Lower leg skin (tissue), 4 donors: ENCODE measurements at places on chromosomes 12 and 14.
A peak's percentile ranks its signal among the peaks of the same experiment; 100 is the strongest.

DNA sequence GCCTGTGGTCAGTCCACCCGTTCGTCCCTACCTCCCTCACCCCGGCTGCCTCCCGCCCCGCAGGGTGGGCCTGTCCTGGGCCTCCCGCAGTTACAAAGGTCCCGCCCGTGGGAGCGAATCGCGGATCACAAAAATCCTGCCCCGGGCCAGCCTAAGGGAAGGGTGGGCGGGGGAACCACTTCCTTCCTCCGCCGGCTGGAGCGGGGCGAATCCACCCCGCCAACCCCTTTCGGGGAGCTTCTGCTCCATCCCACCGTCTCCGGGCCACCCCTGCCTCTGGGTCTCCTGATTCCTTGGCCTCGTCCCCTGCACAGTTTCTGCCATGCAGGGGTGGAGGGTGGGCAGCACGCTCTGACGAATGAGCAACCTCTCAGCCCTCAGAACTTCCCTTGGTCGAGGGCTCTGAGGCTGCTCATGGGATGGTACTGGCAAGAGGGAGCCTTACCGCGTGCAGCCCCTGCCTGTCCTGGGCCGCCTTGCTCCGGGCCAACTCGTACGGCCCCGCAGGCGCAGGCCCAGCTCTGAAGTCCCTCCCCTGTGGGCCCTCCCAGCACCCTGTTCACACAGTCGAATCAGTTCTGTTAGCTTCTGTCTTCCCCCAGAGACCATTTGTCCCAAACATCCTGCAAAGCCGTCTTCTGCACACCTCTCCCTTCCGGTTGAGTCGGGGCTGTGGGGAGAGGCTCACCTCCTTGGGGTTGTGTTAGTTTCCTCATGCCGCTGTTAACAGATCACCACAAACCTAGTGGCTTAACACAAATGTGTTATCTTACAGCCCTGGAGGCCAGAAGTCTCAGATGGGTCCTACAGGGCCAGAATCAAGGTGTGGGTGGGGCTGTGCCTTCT lies 589 bp upstream of the HVCN1 start:
- peak; percentile 31 for DNase-seq

DNA sequence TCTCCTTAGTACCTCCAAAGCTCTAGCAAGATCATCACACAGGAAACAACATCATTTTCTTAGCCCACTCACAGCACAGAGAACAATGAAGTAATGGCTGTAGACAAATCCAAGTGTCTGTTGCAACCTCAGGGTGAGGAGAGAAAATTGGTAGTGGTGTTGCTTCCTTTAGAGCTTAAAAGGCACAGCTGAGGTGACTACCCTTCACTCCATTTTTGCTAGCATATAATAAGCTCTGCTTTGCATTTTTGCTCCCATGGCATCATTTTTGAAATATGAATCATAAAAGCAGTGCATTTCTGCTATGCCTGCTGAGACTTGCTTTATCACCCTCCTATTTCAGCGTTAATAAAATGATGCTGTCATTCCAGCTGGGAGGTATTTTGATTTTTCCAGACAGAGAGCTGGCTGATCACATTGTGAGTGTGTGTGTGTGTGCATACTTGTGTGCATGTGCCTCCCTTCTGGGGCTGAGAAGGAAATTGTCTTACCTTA lies 18.5 kb upstream of the PCNX1 start:
- DNase-seq, result no peak

- no peak for DNase-seq
These were observed 101.3 kb downstream of the CACNA1C start for GRCh38 chr12:2154050-2154449.

GRCh38 chr14:34044666-34045306 lies 93.9 kb upstream of the EGLN3 start:
- DNase-seq, result no peak

- no peak for DNase-seq
These were observed 44.1 kb downstream of the ETV6 start for GRCh38 chr12:11693601-11694000.

GRCh38 chr14:102344084-102344483 lies 18.6 kb downstream of the CINP start:
- no peak for DNase-seq

- no peak for DNase-seq
These were observed 123.7 kb upstream of the USP15 start for GRCh38 chr12:62136496-62136895.

GRCh38 chr12:68163560-68164081 lies 4.1 kb upstream of the IFNG start:
- DNase-seq, result no peak

DNA sequence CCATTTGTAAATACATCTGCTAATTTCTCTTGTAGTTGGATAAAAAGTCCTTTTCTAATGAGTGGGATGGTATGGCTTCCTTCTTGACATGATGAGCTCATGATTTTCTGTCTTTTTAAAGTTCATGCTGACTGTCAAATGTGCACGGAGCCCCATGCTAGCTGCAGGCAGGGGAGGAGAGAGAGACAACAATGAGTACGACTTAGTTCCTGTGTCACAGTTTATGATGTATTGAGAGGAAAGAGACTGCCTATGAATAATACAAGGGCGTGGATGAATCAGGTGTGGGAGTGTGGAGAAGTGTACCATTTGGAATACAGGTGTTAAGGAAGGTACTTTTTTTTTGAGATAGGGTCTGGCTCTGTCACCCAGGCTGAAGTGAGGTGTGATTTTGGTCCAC lies 10.7 kb upstream of the TBC1D30 start:
- DNase-seq, result no peak

- no peak for DNase-seq
These were observed 99.8 kb upstream of the RESF1 start for GRCh38 chr12:31859232-31859977.

GRCh38 chr12:100656141-100656540 lies 82.7 kb downstream of the GAS2L3 start:
- DNase-seq, result no peak

- no peak for DNase-seq
These were observed 13.9 kb downstream of the JDP2 start for GRCh38 chr14:75441728-75442127.

GRCh38 chr14:65920996-65921395 lies 508.5 kb downstream of the FUT8 start:
- no peak for DNase-seq

- DNase-seq, result no peak
These were observed 7.3 kb downstream of the ANKLE2 start for GRCh38 chr12:132754160-132754932.

GRCh38 chr14:23066368-23066767 lies 9.0 kb upstream of the CDH24 start:
- DNase-seq, result peak; percentile 0

- no peak for DNase-seq
These were observed 773.1 kb upstream of the TBX3 start for GRCh38 chr12:115456946-115457689.

GRCh38 chr14:91358025-91358319 lies 59.6 kb downstream of the CCDC88C start:
- DNase-seq, result no peak

DNA sequence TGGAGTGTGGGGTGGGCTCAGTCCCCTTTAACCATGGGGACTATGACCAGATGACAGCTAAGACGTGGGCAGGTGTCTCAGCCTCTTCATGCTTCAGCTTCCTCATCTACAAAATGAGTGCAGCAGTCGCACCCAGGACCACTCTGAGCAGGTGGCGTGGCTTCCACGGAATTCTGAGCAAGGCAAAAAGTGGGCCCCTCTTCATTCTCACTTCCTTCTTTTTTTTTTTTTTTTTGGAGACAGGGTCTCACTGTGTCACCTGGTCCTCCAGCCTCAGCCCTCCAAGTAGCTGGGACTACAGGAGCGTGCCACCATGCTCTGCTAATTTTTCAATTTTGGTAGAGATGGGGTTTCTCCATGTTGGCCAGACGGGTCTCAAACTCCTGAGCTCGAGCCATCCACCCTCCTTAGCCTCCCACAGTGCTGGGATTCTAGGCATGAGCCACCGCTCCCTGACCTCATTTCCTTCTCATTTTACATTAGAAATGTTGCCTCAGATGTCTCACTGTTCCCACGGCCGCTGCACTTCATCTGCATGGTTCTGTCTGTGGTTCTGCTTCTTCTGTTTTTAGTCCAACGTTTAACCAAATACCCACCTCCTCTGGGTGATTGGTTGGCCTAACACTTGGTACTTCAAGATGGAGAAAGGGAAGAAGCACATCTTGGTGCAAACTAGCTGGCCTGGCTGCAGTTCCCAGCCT lies 41.3 kb upstream of the BCL7A start:
- DNase-seq, result no peak

DNA sequence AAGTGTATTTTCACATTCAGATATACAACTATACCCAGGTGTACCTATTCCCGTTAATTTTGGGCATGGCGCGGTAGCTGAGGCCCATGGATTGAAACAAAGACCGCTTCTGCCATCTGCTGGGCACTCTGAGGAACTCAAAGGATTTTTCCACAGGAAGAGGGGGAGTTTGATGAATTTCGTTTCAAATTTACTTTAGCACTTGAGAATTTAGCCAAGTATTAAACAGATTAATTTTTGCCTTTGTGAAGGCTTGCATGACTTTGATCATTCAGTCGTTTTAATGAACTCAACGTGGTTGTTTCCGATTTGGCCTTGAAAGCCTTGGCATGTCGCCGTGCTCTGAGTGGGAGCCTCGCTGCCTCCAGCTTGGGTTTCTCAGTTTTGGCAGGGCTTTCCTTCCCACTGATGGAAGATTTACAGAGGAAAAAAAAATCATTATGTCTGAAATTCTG lies 153.2 kb upstream of the DDHD1 start:
- no peak for DNase-seq

DNA sequence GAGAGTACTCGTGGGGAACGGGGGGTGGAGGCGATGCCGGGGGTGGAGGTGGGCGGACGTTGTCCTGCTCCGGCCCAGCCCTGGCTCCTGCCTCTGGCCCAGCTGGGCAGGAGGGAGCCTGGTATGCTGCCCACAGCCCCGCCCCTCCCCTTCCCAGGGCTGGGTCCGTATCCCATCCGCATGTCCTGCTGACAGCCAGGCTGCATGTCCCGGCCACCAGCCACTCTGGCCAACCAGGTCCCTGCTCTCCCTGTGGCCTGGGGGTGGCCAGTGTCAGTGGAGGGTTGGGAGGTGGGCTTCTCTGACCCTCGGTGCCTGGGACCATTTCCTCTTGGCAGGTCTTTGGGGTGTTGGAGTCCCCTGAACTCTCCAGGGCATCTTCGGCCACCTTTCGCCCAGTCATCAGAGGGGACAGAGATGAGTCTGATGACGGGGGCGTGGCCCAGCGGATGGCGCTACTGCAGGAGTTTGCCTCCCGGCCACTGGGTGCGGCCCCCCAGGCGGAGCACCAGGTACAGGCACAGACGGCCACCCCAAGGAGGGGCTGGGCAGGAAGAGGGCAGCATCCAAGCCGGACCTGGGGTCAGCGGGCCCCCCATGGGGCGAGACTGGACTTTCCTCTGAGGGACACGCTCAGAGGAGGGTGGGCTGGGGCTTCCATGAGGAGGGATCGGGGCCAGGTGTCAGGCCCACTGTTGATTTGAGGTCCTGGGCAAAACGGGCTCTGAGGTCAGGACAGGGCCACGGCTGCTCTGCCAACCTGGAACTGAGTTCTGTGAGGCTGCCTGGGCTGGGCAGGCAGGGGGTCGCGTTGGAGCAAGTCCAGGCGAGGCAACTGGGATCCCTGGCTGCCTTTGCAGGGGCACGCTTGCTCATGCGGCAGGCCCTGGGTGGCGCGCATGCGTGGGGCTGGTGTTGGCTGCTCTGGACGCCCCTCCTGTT lies 20.2 kb downstream of the CEP170B start:
- DNase-seq, result no peak

- DNase-seq, result no peak
These were observed 2.4 kb downstream of the NCOR2 start for GRCh38 chr12:124564971-124565491.

DNA sequence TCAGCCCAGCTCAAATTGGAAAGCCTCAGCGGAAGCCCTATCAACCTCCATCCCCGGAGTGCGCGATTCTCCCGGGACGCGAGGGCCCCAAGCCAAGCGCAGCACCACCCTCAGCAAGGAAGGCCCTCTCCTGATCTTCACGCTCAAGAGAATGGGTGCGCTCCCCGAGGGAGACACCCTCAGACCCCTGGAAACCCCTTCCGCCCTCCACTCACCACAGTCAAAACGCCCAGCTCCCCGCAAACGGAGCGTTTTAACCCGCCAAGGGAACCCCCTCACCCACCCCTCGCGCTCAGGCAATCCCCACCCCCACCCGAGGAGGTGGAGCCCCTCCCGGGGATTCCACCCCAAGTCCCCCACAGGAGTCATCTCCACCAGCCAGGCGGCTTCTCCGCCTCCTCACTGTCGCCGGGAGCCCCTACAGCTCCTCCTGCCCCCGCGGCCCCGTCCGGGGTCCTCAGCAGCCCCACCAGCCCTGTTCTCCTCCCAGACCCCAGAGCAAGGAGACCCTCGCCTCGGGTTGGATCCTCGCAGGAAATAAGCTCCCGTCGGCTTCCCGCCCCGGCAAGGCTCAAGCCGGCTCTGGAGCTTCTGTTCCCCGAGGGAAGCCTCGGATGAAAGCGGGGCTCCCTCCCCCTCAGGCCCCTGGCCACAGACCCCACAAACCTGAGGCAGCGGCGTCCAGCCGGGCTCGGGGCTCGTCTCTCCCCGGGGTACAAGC lies 507 bp downstream of the BAZ2A start:
- DNase-seq, result no peak

DNA sequence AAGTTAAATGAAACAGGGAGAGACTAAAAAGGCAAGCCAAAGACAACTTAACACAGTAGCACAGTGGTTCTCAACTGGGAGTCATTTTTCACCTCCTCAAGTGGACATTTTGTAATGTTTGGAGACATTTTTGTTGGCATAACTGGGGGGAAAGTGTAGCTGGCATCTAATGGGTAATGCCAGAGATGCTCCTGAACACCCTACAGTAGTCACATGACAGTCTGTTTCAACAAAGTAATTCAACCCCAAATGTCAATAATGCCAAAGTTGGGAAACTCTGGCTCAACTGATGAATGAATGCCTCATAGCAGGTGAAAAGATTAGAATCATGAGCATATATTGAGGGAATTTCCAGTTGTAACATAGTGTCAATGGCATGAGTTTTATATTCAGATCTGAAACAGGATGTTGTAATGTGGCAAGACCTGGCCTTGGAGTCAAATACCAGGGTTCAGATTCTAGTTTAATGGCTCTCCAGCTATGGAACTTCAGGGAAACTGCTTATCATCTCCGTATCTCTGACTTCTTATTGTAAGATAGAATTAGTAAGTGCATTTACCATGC lies 2.4 kb upstream of the OR4K5 start:
- DNase-seq, result no peak

GRCh38 chr12:120713861-120714482 lies 3.7 kb downstream of the UNC119B start:
- peak; percentile 80 for DNase-seq

DNA sequence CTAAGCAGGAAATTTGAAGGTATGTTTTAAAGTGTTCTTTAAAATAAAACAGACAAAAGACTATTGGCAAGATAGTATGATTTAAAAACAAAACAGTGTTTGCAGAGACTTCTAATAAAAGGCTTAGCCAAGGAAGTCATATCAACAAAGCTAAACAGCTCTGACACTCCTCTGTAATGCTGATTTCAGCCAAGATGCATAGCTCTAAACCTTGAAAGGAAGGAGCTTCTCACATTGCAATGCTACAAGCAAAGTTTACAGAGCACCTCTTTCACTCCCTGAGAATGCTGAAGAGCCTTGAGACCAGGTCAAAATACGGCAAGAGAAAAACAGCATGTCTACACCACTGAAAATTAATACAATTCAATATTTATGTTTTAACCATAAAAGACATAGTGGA lies 51.8 kb downstream of the PARP11 start:
- no peak for DNase-seq
